ENCODE measurements at places on chromosomes 3 and 15.

DNA sequence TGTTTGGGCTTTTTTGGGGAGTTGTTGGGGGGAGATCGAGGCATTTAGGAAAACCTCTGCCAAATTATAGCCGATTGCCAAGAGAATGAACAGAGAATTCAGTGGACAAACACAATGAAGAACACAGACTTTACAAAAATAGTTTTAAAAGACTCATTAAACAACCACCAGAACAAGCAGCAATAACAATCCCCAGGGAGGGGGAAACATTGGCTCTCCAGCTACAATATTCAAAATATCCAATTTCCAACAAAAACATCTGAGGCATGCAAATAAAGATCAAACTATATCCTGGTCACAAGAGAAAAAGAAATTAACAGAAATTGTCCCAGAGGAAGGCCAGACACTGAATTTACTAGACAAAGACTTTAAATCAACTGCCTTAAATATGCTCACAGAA, 24.5 kb upstream of the ANKRD28 start:
- DNase-seq, result no peak

GRCh38 chr15:70058642-70059360, 38.9 kb downstream of the TLE3 start:
- DNase-seq, result no peak

DNA sequence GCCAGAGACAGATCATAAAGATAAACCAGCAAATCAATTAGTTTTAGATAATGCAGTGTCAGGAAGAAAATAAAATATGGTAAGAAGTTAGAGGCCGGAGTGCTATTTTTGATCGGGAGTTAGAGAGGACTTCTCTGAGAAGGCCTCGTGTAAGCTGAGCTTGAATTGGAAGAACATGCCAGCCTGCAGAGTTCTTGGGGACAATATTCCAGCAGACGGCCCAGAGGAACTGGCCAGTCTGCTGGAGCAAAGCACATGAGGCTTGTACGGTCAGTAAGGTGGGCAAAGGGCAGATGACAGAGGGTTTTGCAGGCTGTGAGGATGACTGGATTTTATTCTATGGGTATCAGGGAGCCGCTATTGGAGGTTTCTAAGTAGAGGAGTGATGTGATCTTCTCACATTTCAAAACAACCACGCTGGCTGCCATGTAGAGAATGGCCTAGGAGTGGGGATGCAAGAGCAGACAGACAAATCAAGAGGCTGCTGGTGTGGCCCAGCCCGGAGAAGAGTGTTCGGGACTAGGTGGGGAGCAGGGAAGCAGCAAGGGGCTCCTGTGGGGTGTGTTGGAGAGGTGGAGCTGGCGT, 84.0 kb downstream of the HES1 start:
- DNase-seq, result no peak

DNA sequence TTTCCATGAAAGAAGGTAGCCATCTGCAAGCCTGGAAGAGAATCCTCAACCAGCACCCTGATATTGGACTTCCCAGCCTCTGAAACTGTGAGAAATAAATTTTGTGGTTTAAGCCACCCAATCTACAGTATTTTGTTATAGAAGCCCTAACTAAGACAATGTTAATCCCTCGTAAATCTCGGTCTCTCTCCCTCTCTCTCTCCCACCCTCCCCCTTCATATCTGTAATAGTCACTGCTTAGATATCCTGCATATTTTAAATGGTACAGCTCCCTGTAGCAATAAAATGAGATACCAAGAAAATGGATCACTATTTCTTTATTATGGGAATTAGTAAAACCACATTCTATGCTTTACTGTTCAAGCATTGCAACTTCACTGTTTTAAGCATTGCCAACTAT, 21.0 kb upstream of the FAM174B start:
- no peak for DNase-seq

DNA sequence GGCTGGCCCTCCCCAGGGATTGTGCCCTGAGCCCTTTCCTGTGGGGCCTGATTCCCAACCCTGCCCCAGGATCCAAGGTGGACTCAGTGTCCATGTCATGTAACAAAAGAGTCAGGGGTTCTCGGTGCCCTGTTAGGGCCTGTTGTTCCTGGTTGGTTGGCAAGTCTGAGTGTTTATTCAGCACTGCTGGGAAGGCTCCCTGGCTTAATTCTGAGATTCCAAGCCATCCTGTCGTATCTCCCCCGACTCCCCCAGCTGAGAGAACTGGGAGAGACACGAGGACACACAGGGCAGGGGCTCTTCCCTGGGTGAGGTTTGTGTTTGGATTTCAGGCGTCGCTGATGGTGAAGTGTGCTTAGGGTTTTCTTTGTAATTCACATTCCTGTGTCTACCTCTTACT, 78.3 kb downstream of the EEFSEC start:
- no peak for DNase-seq

DNA sequence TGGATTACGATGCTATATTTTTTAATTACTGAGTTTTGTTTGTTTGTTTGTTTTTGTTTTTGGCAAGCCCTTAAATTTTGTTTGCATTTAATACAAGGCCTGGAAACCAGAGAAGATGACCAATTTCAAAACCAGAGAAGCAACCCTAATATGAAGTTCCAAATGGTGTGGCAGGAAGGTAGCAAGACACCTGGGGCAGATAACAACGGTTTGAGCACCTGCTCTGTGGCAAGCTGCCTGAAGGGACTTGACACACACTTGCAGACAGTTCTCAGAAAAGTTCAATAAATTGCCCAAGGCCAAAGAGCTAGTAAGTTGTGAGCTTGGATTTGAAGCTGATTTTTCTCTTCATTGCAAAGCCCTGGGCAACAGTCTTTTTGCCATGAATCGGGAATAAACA, 151.2 kb upstream of the UBE2E1 start:
- peak; percentile 22 for DNase-seq

DNA sequence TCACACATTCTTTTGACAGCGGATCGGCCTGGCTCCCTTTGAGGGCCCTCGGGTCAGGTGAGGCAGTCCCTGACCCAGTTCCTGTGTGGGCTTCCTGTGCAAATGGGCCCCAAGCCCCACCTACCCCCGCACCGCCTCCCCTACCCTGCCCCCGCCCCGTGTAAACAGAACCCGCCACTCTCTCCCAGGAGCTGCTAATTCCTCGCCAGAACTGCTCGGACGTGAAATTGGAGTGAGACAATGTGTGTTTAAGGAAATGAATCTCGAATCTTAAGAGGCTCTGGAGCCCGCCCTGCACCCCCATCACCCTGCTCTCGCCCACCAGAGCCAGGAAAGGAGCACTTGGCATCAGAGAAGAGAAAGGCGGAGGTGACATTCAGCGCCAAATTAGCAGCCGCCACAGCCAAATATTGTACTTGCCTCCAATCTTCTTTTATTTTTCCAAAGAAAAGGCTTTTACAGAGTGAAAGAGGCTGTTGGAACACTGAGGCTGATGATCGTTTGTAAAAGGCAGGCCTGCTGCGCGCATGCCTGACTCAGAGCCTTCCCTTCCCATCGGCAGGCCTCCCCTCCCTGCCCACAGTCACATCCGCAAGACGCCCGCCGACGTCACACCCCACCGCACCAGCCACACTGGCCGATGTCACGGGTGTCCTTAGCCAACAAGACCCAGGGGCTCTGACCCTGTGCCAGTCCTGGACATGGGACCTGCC, 53.1 kb downstream of the CACNA2D2 start:
- no peak for DNase-seq

DNA sequence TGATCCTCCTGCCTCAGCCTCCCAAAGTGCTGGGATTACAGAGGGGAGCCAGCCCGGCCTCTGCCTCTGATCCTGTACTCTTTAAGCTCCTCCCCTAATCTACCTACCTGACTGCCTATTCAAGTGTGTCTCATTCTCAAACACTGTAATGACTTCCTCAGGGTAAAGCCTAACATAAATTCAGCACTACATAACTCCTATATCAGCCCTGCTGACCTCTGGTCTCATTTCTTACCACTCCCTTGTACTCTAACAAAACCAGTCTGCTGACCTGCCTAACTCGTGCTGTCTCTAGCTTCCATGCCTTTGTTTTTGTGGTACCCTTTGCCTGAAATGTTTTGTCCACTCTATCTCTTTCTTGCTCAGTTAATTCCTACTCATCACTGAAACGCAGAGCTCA, 172.1 kb upstream of the IL12A start:
- no peak for DNase-seq

- DNase-seq, result no peak
These were observed 19.3 kb upstream of the SLTM start for GRCh38 chr15:58952751-58953150.

- no peak for DNase-seq
These were observed 81.4 kb upstream of the CHD2 start for GRCh38 chr15:92818651-92819277.

- DNase-seq, result peak; percentile 20
These were observed 433.3 kb downstream of the FOXP1 start for GRCh38 chr3:71149959-71150954.

GRCh38 chr15:31477851-31478701, 151.4 kb downstream of the KLF13 start:
- DNase-seq, result no peak

- DNase-seq, result no peak
These were observed 62.8 kb upstream of the C3orf80 start for GRCh38 chr3:160162440-160162839.

GRCh38 chr3:154105218-154105975, 15.8 kb upstream of the ARHGEF26 start:
- DNase-seq, result no peak

DNA sequence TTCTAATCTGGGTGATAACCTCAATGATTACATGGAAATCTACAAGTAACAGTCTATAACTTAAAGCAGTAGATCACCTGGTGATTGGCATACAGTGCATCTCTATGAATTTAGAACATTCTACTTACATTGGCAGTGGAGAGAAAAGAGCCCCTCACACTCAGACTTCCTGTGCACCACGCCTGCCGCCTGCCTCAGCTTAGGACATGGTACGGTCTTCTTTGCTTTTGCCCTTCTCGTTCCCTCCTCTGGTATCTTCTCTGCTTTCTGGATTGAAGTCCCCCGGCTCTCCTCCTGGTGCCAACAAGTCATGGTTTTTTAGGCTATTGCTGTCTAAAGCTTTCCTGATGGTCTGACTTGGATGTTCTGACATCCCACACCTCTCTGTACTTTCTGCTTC, 7.9 kb upstream of the KCNMB3 start:
- peak; percentile 2 for DNase-seq

GRCh38 chr3:65508750-65509422, 529.8 kb downstream of the MAGI1 start:
- DNase-seq, result no peak

DNA sequence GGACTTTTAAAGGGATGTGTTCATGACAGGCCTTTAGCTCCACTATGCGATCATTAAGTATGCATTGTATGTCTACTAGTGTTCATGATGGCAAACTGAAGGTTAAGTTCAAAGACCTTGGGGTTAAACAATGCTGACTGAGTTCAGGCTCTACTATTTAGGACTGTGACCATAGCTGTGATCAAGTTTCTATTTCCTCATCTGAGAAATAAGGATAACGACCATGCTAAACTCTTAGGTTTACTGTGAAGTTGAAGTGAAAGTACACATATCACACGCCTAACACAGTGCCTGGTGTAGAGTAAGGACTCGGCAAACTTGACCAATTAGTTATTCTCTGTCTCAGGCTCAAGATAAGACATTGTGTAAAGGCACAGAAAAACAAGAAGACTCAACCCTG, 243.2 kb downstream of the MBNL1 start:
- DNase-seq, result no peak

Measured in GM13977 (cell line).